ENCODE measurements at places on chromosomes 6 and 20.

DNA sequence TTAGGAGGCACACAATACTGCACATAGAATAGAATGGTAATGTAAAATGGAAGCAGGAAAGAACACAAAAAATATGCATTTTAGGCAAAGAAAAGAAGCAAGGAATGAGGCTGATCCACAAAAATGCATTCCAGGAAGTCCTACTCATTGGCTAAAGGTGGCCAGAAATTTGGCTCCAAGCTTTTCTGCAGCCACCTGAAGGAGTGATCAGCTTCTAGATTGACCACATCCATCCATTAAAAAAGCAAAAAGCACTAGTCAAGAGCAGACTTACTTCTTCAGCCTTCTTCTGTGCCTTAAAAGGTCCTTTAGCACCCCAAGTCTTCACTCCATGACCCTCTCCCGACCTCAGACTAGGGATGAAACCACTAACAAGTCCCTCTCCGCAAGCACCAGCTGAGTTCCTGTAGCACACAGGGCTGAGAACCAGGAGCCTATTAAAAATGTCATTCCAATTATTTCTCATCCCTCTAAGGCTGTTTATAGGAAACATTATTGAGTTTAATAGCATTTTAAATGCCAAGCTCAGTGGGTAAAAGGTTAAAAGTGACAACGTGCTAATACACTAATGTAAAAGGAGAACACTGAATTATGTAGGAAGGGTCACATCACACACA lies 36.5 kb downstream of the TRAM2 start:
- no peak for DNase-seq

GRCh38 chr6:139820210-139820609 lies 445.8 kb upstream of the CITED2 start:
- DNase-seq, result no peak

GRCh38 chr6:46010771-46011170 lies 4.9 kb downstream of the CLIC5 start:
- no peak for DNase-seq

DNA sequence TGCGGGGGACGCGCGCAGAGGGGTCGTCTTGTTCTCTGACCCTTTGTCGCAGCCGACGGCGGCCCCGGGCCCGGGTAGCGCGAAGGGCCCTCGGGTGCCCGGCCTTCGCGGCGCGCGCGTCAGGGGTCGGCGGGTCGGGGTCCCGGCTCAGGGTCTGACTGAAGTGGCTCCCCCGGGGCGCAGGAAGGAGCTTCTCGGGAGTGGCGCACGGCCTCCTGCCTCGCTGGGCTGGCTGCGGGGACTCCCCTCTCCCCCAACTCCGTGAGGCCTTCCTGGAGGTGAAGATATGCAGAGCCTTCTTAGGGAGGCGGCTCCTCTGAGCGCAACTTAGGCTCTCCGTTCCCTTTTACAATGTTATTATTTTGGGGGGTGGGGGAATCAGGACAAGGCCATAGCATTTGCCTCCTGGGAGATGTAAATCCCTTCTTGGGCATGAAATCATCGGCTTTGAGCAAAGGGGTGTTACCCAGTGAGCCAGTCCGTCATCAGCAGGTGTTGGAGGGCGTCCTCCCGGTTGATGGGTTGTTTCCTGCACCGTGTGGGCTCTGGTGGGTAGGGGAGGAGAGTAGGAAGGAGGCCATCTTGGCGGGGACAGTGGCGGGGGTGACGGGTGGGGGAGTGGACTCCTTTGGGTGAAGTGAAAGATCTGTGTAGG lies 523 bp downstream of the CDS2 start:
- peak; percentile 82 for DNase-seq

DNA sequence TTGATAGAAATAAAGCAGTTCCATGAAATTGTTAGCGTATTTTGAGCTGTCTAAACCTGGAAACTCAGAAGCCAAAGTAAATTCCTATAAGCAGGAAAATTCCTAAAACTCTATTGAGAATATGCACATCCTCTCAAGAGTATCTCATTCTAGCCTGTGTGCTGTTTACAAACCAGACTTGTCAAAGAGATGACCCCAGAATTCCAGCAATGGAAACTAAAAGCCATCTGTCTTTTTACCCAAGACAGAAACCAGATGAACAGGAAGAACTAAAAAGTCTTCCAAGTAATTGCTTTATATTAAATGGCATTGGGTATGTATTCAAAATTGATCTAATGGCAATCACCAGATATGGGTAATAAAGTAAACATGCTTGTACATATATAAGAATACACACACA lies 92.6 kb downstream of the COL19A1 start:
- DNase-seq, result no peak

DNA sequence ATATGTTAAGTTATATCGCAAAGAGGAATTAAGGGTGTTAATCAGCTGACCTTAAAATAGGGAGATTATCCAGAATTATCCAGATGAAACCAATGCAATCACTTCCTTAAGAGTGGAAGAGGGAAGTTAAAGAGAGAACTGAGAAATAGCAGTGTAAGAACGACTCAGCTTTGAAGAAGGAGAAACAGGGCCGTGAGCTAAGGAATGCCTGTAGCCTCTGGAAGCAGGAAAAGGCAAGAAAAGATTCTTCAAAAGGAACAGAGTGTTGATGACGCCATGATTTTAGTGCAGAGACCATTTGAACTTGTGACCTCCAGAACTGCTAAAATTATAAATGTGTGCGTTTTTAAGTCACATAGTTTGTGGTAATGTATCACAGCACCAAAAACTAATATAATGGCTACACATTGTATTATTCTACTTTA lies 32.7 kb downstream of the ILRUN start:
- DNase-seq, result no peak

- DNase-seq, result peak; percentile 15
Observed at GRCh38 chr20:4088766-4089165, 73.4 kb upstream of the RNF24 start.

GRCh38 chr6:134932535-134933470 lies 17.1 kb downstream of the ALDH8A1 start:
- no peak for DNase-seq

DNA sequence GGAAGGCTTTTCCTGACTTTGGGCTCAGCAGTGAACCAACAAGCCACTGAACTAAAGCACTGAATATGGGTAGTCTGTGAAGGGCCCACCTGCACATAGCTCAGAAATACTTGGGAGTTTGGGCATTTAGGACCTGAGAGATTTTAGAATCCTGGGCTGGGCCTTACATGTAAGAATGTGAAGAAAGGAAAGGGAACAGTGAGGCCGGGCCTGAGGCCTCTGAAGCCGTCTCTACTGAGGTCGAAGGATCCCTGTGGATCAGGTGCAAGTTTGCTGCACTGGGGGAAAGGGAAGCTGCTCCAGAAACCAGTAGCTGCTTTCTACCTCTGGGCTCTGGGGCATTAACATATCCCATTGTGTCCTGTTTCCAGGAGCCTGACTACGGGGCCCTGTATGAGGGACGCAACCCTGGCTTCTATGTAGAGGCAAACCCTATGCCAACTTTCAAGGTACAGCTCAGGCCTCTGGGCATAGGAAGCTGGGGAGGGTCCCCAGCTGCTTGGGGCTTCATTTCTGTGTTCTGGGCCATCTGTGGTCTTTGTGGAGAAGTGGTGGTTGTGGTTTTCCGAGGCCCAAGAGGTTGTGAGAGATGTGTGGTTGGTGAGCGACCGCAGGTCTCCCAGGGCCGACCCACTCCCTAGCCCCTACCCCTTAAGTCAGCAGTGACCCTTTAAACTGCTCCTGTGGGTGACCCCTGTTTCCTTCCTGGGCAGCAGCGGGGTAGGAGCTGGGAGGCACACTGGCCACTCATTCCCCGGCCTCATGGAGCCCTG lies 30.3 kb downstream of the PLCG1 start:
- DNase-seq, result peak; percentile 73

DNA sequence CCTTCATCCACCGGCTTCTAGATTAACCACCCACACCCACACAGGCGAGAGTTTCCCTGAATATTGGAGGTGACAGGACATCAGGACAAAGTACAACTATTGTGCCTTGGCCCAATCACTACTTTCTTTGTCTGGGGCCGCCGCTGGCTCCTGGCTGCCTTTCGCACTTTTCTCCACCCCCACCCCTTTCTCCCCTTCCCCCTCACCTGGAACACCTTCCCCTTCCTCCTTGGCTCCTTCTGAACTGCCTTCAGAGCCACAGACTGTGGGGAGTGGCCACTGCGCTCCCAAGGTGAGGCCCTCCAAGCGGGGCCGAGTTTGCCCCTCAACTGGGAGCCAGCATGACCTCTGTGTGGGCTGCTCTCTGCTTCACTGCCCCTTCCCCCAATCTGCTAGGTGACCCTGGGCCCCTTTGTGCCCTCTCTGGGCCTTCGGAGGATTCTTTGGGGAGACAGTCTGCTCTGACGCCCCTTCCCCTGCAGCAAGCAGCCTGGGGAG lies 3.0 kb upstream of the VEGFA start:
- peak; percentile 38 for DNase-seq

GRCh38 chr20:7302250-7302649 lies 534.8 kb downstream of the BMP2 start:
- no peak for DNase-seq

- no peak for DNase-seq
Observed at GRCh38 chr6:3557336-3557735, 100.5 kb upstream of the SLC22A23 start.

- DNase-seq, result no peak
Observed at GRCh38 chr6:149600508-149600907, 34.3 kb downstream of the GINM1 start.

DNA sequence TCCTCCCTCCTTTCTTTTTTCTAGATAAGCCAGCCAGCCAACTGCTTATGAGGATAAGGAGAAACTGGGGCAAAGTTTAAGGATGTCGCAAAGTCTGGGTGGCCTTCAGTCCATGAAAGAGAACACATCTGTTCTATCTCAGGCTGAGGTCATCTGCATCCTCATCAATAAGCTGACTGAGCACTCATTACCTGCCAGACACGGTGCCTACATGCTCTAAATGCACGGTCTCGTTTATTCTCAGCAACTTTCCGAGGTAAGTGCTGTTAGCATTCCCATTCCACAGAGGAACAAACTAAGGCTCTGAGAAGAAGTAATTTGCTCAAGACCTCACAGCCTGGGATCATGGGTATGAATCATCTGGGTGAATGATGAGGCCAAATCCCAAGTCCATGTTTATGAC lies 133.1 kb downstream of the BCAS1 start:
- DNase-seq, result no peak

- no peak for DNase-seq
Observed at GRCh38 chr6:131924881-131925474, 26.2 kb downstream of the CCN2 start.

DNA sequence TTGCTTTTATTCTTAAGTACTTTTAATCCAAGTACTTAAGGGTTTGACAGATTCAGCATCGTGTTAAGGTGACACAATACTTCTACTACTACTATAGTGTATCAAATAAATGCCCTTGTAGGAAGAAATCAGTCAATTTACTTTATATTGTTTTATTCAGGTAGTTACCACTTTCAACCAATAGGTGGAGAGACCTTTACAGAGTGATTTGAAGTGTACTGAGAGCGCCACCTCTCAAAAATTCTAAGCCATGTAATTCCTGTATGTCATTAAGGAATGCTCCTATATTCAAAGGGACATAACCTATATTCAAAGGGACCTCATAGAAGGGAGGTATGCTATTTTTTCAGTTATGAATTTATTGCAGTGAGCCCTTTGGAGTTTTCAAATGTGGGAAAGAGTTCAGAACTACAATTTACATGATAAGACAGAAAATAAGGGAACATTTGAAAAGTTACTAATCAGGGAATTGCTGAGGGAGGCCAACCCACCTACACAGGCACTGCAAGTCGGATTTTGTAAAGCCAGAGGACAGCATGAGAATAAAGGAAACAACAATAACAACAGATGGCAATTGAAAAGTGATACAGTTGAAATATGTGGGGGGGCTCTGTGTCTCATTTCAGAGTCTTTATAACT lies 955.6 kb downstream of the TBC1D32 start:
- no peak for DNase-seq

DNA sequence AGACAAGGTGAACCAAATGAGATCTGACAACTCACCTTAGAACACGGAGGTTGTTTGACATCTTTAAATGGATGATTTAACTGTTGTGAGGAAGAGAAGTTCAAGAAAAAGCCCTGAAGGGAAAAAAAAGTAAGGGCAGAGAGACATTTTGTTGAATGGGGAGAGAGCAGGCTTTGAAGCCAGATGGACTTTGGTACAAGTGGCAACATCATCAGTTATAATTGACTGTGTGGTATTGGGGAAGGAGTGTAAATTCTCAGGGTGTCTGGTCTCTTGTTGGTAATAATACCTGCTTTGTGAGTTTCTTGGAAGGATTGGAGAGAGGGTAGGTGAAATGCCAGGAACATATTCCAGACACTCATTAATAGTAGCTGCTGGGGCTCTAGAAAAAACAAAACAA lies 21.6 kb downstream of the OGFRL1 start:
- no peak for DNase-seq

DNA sequence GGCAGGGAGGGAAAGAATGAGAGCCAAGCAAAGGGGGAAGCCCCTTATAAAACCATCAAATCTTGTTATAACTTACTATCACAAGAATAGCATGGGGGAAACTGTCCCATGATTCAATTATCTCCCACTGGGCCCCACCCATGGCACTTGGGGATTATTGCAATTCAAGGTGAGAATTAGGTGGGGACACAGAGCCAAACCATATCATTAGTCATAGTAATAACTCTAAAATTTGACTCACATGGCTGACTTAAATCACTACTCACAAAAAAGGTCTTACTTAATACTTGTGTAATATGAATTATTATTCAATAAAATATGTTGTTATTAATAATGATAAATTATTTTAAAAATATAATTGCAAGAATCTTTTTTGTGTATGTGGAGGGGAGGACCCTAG lies 178.1 kb upstream of the TCF21 start:
- no peak for DNase-seq

DNA sequence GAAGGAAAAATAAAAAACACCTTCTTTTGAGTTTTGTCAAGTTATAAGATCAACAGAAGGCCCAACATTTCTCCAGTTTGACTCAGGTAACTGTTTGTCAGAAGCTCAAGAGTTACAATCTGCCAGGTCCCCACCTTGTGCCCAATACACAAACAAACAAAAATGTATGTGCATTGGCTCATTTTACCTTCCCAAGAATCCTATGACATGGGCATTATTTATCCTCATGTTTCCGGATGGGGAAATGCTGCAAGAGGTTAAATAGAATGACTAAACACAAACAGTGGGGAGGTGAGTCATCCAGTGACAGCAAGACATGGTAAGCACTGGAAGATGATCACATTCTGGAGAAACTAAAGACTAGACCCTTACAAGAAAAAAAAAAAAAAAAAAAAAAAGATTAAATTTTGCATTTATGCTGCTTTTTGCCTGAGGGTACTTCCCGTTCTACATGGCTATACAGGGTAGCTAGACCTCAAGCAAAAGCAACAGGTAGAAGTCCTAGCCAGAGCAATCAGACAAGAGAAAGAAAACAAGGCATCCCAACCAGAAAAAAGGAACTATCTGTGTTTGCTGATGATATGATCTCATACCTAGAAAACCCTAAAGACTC lies 23.6 kb upstream of the ANKRD60 start:
- DNase-seq, result no peak

DNA sequence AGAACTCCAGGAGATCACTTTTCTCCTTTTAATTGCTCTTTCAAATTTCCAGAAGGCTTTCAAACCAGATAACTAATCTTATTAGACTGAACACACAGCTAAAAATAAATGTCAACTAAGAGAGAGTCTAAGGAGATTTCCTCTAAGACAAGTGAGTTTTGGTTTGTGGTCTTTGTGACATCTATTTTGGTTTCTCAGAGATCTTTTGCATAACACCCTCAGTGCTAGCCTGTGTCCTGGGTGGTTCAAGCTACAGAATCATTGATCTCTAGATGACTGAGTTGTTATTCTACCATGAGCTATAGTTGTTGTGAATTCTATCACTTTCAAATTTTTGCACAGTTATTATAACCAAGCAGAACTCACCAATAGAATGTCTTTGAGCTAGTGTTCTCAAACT lies 49.1 kb upstream of the PLCB4 start:
- no peak for DNase-seq

- no peak for DNase-seq
Observed at GRCh38 chr6:56837322-56837894, 117.5 kb upstream of the BEND6 start.

Measured in cardiac septum (tissue), 1 donor.